Fibroblast of the aortic adventitia (primary cell): ENCODE measurements at places on chromosomes 2 and 18. TPM values are rescaled to one million over a fixed set of nuclear protein-coding genes. Genes with fewer than 3 reads are reported as not detected.

Gene MC4R
- not detected in 2 replicates for total RNA-seq

Gene NEU2
- not detected in 2 replicates for total RNA-seq

Gene TMSB10
- total RNA-seq, result 3,849 and 4,291 TPM in 2 replicates

Gene SOX11
- 0.54 TPM in 1 of 2 replicates, not detected in the other for total RNA-seq

Gene MAP3K19
- total RNA-seq, result not detected in 2 replicates

Gene GALNT14
- 0.72 TPM in 1 of 2 replicates, not detected in the other for total RNA-seq

Gene TBR1
- total RNA-seq, result not detected in 2 replicates

Gene HOXD13
- not detected in 2 replicates for total RNA-seq

Gene MALL
- total RNA-seq, result 10.1 and 442 TPM in 2 replicates

Gene BOLL
- not detected in 2 replicates for total RNA-seq

Gene SERPINB10
- not detected in 2 replicates for total RNA-seq

Gene TXNDC2
- 0.16 and 0.27 TPM in 2 replicates for total RNA-seq

Gene C1QL2
- total RNA-seq, result not detected in 2 replicates

Gene TTC21B
- 17.8 and 22.4 TPM in 2 replicates for total RNA-seq

Gene CHRNG
- not detected in 2 replicates for total RNA-seq

Gene UGT1A3
- total RNA-seq, result not detected in 2 replicates

Gene ASXL3
- 0.54 TPM in 1 of 2 replicates, not detected in the other for total RNA-seq

Gene LYPD6
- 0.54 TPM in 1 of 2 replicates, not detected in the other for total RNA-seq

Gene KIF1A
- total RNA-seq, result under 0.01 TPM in 1 of 2 replicates, not detected in the other

Gene ANKRD39
- 4.0 and 6.1 TPM in 2 replicates for total RNA-seq

Gene USP14
- 19.3 and 28.1 TPM in 2 replicates for total RNA-seq

Gene CYBRD1
- 412 and 741 TPM in 2 replicates for total RNA-seq
